Kidney tubule cell (primary cell): ENCODE measurements at places on chromosomes 5 and 9.

DNA sequence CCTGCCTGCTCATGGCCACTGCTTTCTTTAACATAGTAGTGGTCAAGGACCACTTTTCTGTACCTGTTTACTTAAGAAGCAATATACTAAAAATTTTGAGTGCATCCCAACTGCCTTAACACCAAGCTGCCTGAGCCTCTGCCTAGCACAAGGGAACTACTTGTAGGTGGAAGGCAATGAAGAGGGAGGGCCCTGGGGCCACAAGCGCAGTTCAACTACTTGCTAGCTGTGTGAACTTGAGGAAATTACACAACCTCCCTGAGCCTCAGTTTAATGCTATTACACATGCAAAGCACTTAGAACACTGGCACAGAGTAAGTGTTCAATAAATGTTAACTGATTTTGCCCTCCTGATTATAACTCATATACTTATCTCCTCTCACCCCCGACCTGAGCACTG is 6.3 kb downstream of the ARL15 start:
- DNase-seq = no peak

- peak; percentile 67 for DNase-seq
These were observed 65.3 kb upstream of the EGFLAM start for GRCh38 chr5:38193015-38193581.

DNA sequence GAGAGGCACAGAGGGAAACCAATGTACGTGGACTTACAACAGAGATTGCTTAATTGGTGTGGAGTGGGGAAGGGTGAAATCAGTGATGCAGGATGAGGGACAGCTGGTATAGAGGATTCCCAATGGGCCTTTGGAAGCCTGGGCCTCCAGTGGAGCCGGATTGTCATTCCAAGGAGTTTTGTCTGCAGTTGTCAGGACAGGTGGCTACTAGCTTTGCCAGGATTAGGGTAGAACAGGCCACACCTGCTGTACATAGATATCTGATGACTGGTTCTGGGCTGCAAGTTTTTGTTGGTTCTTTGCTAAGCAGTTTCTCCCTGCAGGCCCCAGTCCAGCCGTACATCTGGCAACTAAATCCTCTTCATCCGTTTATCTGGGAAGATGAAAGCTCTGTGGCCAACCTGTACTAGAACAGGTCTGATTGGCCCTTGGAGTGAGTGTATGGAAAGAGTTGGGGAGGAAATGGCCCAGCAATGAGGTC is 4.2 kb downstream of the SKP2 start:
- peak; percentile 55 for DNase-seq

DNA sequence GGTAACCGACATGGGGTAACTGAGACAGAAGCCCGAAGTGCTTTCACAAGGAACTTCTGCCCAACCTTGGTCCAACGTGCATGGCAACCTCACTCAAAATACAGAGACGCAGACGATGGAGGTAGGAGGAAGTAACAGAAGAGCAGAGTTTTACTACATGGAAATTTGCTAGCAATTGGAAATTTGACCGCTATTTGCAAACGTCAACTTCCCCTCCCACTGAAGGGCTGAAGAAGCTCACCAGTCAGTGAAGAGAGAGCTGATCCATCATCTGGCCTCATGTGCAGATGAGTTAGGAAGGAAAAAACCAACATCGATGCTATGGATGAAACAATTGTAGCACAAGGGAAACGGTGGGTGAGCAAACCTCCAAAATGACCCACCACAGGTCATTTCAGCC is 196.7 kb downstream of the RGS3 start:
- no peak for DNase-seq

DNA sequence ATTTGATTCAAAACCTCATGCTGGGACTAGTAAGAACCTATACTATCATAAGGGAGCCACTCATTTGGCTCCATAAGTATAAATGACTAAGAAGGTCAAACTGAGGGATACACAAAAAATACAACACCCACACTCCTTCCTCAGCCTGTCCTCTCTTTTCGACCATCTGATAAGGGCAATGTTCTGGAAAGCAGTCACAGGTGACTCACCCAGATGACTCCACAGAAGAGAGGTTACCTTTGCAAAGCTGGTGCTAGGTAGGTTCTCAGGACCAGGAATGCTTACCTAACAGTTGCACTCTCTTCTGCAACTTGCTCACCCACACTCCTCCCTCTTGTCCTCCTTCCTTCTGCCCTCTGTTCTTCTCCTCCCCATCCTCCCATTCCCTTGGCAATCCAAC is 32.9 kb downstream of the LHFPL2 start:
- DNase-seq = peak; percentile 83

DNA sequence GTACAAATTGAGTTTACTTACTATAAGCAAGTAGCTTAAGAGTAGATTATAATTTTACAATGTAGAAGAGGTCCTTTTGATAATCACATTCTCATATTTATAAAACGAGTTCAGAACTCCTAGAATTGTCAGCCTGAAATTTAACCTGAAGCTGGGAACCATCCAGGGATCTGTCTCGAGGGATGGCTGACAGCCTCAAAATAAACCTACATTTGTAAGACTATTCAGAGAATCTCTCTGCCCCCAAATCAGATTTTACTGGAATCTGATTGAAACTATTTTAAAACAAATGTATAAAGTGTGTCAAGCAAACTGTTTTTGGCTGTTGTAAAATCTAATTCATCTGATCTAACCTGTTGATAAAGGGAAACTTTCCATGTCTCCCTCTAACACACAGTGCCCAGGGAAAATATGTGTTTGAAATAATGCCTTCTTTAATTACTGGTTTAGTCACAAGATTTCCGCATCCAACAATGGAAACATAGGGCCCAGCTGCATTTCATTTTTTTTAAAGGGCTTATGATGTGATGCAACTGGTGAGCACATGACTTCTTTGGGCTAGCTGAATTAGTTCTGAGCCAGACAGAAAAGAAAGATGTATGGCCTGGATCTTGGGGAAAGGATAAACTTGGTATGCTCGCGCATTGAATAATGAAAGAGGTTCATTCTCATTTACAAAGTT is 30.3 kb downstream of the SLC25A46 start:
- no peak for DNase-seq

- DNase-seq = peak; percentile 41
These were observed 26.9 kb upstream of the ADAM19 start for GRCh38 chr5:157602505-157602904.

DNA sequence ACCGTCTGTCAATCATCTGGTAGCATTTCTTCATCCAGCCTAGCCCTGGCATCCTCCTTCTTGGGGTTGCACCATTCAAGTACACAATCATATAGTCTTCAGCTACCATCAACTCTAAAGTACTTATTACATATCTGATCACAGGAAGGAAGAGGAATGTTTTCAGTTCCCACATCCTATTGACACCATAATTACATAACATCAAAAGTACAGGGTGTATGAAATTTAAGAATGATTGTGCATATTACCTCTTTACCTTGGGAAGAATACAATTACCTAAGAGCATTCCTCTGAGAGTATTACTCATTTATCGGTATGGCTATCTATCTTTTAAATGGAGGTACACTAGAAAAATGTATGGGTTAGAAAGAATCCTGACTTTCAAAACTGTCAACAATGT is 126.8 kb upstream of the PCA3 start:
- DNase-seq = no peak

DNA sequence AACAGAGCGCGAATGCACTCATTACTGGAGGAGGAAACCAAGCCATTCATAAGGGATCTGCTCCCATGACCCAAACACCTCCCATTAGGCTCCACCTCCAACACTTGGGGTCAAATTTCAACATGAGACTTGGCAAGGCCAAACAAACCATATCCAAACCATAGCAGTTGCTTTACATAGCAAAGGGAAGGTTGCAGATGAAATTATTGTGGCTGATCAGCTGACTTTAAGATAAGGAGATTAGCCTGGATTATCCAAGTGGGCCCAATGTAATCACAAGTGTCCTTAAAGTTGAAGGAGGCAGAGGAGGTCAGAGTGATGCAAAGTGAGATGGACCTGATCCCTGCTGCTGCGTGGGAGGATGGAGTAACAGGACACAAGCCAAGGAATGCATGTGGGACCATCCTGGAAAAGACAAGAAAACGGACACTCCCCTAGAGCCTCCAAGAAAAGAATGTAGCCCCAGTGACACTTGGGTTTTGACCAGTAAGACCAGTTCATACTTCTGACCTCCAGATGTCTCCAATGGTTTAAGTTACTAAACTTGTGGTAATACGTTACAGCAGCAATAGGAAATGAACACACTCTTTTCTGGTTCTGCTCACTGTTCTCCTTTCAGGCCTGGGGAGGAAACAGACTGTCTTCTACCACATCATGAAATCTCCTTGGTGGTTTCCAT is 167.3 kb downstream of the GNAQ start:
- DNase-seq = no peak

DNA sequence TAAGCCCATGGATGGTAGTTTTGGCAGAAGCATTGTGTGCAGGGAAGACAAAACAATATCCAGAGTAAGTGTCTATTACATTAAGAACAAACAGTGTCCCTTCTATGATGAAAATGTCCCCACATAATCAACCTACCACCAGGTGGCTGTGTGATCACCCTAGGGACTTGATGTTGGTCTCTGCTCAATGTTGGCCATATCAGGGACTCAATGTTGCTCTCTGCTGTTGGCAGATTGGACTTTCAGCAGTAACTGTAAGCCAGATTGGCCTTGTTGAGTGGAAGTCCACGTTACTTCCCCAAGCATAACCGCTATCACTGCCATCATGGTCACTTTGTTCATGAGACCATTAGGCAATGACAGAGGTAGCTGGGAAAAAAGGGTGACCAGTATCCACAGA is 52.8 kb upstream of the PRSS3 start:
- DNase-seq = no peak

- no peak for DNase-seq
These were observed 616.6 kb downstream of the IRX1 start for GRCh38 chr5:4212071-4212739.

DNA sequence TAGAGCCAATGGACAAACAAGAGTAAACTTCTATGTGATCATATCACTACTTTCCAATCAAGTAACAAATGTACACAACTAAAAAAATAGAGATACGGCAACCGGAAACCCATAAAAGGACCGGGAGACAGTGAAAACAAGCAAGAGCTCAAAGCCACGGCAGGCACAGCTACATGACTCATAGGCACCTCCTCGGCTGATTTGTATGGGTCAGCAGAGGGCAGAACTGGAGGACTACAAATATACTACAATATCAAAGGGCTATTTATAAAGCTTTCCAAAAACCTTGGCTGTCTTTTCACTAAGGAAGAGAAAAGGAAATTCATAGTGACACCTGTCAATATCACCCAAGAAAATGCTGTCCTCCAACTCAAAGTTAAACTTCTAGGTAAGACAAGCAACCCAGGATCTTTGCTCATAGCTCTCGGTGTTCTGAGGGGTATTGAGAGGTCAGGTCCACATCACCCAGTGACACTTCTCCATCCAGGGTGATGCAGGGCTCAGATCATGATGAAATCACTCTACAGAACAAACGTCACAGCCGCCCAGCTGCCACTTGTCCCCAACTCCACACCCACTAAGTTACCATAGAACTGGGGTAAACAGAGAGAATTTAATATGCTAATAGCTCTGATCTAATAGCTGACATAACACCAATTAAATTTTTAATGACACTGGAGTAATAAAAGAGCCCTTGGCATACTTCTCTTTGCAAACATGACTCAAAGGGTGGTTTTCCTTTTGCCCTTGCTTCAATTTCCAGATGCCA is 41.3 kb downstream of the PFDN1 start:
- DNase-seq = peak; percentile 91

DNA sequence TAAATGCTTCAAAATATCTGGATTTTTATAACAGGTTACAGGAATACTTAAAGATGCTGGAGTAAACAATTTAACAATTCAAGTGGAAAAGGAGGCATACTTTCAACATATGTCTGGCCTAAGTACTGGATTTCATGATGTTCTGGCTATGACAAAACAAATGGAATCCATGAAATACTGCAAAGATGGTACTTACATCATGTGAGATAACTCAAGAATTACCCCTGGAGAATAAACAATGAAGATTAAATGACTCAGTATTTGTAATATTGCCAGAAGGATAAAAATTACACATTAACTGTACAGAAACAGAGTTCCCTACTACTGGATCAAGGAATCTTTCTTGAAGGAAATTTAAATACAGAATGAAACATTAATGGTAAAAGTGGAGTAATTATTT is 35.6 kb downstream of the SLC30A5 start:
- peak; percentile 65 for DNase-seq

DNA sequence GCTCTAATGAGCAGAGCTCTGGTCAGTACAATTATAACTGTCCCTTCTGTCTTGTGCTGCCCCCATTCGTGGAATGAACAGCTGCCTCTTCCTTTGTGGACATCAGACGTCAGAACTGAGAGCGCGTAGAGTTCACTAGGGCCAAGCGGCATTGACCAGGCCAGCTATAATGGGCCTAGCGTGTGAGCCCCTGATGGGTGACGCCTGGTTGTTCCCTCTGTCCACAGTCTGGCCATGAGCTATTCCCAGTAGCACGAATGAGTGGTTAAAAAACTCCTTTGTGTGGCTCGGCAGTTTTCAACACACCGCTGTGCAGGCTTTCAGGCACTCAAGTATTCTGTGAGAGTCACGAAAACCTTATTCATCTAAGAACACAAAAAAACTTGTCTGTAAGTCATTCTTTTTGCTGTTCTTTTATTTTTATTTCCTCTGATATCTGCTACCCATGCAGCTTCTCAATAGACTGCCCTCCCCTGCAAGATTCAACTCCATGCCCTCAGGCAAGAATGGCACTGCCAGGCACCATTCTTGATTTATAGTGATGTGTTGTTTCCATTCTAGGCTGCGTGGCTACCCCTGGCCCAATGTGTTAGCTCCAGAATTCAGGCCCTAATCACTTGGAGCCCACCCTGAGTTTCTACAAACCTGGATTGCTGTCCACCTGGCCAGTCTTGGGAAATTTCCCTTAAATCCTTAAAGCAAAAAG is 52.5 kb downstream of the ANKDD1B start:
- no peak for DNase-seq

DNA sequence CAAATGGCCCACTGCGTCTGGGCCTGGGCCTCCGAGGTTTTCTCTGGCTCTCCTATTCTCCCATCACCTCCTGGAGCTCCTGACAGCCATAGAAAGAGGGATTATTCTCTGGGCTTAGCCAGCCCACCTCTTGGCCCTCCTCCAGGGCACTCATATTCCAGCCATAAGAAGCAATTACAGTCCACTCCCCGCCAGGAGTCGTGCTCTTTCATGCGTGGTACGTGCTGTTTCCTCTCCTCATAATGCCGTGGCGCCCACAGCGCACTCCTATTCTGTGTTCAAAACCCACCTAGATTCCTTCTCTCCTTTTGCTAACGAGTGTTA is 240.8 kb upstream of the ZNF462 start:
- DNase-seq = no peak
